ENCODE measurements at places on chromosomes 16 and 17.

DNA sequence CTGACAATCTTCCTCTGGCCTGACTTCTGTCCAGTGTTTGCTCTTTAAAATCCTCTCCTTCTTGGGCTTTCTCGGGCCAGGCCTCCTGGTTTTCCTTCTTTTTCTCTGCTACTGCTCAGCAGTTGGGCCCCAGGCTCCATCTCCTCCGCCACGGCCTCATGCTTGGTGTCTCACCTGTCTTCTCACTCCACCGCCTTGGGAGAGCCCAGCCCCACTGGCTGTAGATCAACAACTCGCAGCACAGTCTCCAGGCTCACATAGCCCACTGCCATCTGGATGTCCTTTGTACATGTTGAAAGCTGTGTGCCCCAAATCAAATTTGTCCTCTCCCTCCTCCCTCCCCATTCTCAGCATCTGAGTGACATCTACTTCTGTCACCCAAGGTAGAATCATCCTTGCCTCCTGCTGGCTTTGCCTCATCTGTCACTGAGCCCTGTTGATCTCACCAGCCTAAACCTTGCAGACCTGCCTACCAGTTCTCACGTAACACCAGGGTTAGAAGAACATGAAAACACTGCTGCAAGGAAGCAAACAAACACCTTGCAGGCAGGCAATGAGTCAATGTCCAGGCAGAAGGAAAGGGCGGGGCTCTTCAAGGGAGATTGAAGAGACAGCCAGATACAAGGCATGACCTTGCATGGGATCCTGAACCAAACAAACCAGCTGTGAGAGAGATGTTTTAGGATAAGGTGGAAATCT, 103.2 kb upstream of the SMURF2 start:
- no peak for DNase-seq

- no peak for DNase-seq
Observed at GRCh38 chr17:2770129-2770528, 20.7 kb upstream of the CCDC92B start.

DNA sequence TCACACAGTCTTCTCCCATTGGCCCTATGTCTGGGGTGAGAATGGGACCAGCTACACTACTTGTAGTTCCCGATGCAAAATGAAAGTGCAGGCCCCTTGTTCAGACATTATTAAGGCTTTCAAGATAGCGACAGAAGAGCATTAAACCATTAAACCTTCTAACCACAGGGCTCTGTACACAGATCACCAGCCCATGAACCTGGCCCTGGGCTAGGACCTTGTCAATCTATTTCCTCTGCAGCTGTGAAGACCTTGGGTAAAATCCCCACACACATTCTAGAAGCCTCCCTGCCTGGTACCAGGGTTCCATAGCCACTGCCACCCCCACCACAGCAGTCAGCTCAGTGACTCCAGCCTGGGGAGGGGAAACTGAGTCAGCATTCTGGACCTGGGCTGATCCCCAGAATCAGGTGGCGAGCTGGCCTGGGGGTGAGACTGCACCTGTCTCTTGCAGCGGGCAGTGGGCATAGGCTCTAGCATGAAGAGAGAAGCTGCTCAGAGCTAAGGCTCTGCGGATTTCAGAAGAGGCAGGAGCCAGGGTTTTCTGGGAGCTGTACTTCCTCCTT, 119.7 kb upstream of the LHX1 start:
- no peak for DNase-seq

DNA sequence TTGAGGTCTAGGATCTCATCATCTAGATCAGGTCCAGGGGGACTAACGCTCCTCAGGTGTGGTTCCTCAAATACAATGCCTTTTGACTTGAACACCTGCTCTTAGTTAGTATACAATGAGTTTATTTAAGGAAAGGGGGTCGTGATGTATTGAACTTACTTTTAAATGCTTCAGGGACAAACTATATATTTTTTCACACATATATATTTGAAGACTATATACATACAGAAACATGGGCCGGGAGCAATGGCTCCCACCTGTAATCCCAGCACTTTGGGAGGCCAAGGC, 11.5 kb upstream of the USP32 start:
- no peak for DNase-seq

DNA sequence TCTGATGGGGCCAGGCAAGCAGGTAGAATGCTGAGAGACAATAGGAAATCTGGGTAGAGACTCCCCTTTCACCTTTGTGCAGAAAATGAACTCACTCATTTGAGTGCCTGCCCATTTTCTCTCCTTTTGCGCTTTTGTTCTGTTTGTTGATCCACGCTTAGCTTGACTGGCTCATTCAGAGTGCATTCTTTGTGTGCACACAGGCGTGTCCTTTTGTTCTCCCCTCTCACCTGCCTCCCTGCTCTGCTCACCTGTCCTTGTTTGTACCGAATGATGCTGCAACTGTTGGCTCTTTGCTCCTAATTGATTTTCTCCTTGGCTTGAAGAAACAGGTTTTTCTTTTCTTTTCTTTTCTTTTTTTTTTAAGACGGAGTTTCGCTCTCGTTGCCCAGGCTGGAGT, 15.8 kb downstream of the PGS1 start:
- DNase-seq, result no peak

GRCh38 chr16:57148481-57148880, 37.4 kb downstream of the PSME3IP1 start:
- DNase-seq, result no peak

DNA sequence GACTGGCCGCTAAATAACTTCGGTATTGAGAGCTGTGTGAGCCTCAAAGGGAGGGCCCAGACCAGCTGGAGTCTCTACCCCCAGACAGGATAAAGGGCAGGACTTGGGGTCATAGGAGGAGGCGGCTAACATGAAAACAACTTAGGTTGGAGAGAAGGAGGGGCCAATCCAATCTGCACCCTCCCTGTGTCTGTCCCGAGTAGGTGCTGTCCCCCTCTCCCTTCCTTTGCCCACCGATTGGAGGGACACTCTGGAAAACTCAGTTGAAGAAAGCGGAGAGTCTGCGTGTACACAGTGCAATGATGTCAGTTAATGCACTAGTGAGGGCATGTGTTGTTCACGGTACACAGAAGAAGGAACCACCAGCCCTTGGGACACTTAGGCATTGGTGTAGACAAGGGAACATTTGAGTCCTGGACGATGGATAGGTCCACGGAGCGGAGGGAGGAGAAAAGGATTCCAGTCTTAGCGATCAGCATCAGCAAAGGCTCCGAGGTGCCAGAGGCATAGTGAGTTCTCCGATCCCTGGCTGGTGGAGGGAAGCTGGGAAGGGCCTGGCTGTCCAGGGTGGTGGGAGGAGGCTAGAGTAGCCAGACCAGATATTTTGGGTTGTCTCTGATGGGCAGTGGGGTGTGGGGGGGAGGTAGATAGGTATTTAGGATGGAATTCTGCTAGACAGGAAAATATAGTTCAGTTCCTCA, 761 bp downstream of the NOL3 start:
- no peak for DNase-seq

DNA sequence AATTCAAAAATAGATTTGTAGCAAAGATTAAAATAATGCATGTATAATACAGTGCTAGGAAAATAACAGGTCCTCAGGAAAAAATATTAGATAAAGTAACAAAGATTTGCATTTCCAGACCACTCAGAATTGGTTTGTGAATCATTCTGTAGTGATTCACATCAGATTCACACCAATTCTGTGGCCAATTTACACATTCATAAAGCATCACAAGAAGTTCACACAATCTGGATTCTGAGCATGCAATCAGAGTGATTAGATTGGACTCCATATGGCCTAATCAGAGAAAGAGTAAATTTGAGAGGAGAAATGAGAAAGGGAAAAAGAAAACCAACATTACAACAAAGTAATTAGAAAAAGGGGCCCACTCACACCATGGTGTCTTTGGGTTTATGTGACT, 36.0 kb upstream of the SLC47A1 start:
- DNase-seq, result no peak

GRCh38 chr17:75024686-75025397, 12.4 kb downstream of the MRPL58 start:
- no peak for DNase-seq

- no peak for DNase-seq
Observed at GRCh38 chr17:41340494-41340893, 10.1 kb downstream of the KRT33A start.

- no peak for DNase-seq
Observed at GRCh38 chr16:79329967-79330366, 270.6 kb downstream of the MAF start.

- DNase-seq, result no peak
Observed at GRCh38 chr17:35715416-35715815, 16.0 kb upstream of the RASL10B start.

- no peak for DNase-seq
Observed at GRCh38 chr17:75898791-75899190, 2.0 kb upstream of the TRIM65 start.

DNA sequence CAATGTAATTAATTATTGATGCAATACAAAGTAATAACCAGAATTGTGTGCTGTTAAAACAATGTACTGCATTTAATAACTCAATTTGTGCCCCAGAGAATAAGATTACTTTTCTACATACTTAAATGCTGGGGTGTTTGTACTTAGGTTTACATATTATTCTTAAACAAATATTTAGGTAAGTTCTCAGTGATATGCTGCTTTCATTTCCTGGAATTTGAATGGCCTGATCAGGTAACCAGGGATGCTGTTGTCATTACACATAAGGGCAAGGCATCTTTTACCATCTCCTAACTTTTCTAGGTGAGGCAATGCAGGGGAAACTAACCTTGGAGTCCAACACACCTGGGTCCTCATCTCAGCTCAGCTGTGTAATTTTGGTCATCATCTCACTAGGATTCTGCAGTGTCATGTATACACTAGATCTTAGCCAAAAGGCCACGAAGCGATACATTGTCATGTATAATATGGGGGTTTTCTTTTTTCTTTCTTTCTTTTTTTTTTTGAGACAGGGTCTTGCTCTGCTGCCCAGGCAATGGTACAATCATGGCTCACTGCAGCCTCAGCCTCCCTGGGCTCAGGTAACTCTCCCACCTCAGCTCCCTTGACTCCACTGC, 45.2 kb downstream of the MYO1D start:
- no peak for DNase-seq

- peak; percentile 60 for DNase-seq
Observed at GRCh38 chr17:45948881-45949624, 50.0 kb upstream of the STH start.

GRCh38 chr16:9195287-9195686, 103.8 kb downstream of the HAPSTR1 start:
- DNase-seq, result no peak

- DNase-seq, result no peak
Observed at GRCh38 chr16:61993108-61993507, 43.1 kb downstream of the CDH8 start.
